ENCODE measurements at places on chromosomes 2 and 18.
A peak's percentile ranks its signal among the peaks of the same experiment; 100 is the strongest.

DNA sequence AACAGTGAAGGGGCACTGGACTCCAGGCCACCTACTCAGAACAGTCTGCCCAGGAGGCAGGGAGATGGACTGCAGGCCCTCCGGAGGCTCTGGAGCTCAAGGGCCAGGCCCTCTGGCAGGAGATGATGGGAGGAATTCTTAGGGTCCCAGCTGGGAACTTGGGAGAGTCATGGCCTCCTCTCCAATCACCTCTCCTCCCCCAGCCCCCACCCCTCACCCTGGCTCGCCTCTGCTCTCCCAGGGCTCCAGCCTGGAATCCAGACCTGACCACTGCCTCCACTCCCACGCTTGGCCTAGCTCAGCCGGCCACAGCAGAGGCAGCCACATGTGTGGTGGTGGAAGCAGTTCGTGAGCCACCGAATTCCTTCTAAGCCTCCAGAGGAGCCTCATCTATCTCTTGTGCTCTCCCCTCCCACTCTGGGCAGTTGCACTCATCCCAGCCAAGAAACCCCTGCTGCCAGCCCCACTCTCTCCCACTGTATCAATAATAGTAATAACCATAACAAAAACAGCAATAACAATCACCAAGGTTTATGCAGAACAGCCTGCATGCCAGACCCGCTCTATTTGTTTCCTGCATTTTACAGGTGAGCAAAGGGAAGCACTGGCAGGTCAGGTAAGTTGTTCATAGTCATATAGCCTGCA lies 67.4 kb downstream of the TNS1 start:
- no peak for DNase-seq

- peak; percentile 56 for DNase-seq
These were observed 1.2 kb downstream of the ANKRD53 start for GRCh38 chr2:70979626-70980025.

GRCh38 chr2:207630491-207630890 lies 5.3 kb upstream of the METTL21A start:
- no peak for DNase-seq

GRCh38 chr18:23314672-23315071 lies 138.4 kb upstream of the RIOK3 start:
- no peak for DNase-seq

- no peak for DNase-seq
These were observed 34.2 kb upstream of the NCOA1 start for GRCh38 chr2:24456599-24457556.

DNA sequence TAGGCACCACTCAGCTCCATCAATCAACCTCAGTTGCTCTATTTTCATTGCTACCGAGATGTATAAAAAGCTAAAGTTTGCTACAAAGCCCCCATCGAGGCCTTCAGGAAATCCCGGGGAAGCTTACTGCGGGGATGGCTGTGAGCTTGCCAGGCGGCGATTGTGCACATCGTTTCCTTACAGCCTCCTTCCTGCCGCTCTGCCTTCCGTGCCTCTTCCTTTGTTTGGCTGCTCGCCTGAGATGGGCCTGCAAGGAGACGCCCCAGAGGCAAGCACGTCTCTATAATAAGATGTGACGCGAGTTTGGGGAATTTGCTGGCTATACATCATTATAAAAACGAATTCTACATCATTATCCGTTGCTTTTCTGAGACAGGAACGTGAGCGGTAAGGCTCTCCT lies 41.6 kb downstream of the DHRS9 start:
- no peak for DNase-seq

GRCh38 chr2:9422321-9423099 lies 818 bp downstream of the ITGB1BP1 start:
- no peak for DNase-seq

DNA sequence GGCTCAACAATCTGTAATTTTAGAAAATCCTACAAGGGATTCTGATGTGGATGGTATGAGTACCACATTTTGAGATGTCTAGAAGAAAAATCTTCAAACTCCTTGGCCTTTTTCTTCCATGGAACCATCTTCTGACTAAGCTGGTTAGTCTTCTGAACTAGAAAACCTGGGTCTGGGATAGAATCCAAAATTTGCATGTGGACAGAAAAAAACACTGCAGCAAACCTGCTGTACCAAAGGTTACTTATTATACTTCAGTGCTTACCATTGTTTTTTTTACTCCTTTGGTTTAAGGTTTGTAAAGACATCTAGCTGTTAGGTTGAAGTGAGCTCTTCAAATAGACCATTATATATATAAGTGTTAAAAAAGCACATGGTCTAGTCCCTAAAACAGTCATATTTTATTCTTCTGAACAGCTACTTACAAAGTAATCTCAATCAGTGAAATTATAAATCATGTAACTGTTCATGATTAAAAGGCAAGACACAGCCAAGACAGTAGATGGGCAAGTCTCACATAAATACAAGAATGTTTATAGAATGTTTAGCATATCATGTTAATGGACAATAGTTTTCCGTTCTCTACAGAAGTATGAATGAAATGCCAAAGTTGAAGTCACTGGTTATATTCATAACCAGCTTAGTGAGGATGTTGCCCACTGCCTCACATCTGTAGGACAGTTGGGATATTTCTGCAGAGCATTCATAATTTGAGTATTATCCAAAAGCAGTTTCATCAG lies 85.5 kb downstream of the ORC4 start:
- no peak for DNase-seq

DNA sequence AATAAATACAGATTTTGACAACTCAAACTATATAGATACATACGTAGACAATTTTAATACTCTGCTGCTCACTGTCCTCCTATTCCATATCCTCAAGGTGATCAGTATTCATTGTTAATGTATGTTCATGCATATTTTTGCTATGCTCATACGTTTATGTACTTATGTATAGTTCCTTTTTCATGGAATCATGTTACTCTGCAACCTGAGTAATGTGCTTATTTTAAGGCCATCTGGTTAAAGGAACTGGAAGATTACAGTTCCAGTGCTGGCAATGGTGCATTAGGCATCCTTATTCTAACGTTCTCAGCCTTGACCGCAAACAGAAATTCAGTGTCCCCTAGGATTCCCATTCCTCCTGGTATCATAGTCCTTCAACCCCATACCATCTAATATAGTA lies 385.0 kb upstream of the TNP1 start:
- DNase-seq, result no peak

DNA sequence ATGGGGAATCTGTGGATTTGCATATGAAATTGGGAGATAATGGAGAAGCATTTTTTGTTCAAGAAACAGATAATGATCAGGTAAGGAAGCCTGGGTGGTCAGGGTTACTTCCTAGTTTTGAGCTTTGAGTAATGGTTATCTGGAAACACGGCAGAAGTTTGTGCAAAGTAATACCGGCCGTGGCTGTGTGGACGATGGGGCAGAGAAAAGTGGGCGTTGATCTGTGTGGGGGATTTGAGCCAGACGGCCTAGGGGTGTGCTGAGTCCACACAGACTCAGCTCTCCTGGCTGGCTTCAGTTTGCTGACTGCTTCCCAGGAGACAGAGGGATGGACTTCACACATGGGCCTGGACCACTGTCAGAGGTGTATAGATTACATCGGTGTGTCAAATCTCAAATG lies 21.3 kb downstream of the LPIN1 start:
- DNase-seq, result no peak

GRCh38 chr18:49243391-49243790 lies 217.1 kb downstream of the DYM start:
- no peak for DNase-seq

- no peak for DNase-seq
These were observed 84.4 kb upstream of the CAVIN2 start for GRCh38 chr2:191931329-191931728.

DNA sequence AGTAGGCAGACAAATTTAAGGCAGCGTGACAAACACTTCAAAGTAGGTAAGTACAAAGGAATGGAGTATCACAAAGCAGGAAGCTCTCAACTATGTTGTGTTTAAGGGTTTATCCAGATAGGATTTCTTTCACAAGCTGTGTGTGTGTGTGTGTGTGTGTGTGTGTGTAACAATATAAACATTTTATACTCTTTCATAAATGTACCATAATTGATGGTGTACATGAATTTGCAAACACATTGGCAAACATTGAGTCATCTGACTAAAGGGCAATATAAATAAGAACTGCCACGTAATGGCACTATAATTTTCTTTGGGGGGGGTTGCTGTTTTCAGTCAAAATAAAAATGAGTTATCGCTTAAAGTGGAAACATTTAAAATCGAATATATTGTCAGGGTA lies 1004.4 kb upstream of the DDX18 start:
- DNase-seq, result no peak

DNA sequence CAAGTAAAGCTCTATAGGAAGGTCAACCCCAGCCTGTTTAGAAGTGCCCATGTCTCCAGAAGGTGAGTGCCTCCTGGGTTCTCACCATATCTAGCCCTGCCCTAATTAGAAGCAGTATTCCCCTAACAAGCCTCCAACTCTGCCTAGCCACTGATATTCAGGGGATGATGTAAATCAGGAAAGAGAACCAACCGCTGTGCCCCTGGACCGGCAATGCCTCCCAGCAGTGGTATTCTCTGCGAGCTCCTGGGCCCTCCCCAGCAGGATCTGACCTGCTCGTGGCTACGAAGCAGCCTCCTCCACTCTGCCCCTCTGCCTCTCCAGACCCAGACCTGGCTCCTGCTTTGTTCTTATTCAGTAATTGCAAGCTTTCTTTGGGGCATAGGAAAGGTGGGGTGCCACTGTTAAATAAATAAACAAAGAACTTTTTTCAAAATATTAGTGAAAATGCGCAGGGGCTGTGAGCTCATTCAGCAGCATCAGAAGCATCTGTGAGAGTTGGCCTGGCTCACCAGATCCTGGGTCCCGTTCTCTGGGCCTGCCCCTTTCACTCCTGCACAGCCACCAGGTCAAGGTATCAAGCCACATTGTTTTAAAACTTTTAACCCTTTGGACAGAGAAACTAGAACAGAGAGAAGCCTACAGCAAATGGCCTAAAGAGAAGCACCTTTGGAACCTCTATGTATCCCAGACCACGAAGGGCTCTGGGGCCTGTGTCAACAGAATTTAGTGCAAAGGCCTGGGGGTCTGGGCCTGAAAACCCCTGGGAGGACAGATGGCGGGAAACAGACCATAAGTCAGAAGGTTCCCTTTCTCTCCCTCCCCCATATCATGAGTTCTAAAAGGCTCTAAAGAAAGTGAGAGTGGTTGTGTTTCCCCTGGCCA lies 11.9 kb downstream of the MREG start:
- no peak for DNase-seq

- no peak for DNase-seq
These were observed 266.8 kb upstream of the CXCR4 start for GRCh38 chr2:136384531-136385303.

DNA sequence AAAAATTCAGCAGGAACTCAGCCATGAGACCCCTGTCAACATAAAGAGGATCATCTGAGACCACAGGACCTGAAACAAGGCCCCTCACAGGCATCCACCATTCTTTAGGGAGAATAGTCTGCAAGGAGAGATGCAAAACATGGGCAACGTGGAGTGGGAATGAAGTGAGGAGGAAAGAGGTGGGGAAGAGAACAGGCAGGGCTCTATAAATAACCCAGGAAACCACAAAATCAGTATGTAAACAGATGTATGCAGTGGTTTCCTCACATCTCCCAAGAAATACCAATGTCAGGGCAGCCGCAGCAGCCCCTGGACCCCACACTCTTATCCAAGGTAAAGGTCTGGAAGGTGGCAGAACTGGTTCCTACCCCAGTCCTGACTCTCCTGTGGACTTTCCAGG lies 168.5 kb downstream of the EN1 start:
- DNase-seq, result no peak

DNA sequence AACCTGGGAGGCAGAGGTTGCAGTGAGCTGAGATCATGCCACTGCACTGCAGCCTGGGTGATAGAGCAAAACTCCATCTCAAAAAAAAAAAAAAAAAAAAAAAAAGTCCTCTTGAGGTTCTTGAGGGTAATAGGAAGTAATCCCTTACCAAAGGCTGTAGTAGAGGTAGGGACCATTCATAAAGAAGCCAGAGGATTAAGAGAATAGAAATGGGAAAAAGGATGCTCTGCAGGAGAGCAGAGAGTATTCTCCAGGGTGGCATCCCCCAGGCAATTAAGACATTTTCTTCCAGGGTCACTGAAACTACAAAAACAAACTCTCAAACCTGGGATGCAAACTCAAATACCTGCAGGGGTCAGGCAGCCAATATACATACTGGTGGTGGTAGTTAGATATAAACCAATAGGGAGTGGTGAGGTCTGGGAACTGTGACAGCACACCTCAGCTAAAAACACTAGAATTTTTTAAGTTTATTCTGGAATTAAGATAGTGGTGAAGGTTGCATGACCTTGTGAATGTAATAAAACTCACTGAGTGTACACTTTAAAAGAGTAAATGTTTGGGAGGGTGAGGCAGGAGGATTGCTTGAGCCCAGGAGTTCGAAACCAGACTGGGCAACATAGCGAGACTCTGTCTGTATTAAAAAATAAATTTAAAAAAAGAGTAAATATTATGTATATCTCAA lies 24.7 kb downstream of the RAPH1 start:
- no peak for DNase-seq

GRCh38 chr2:121136323-121136722 lies 148.7 kb downstream of the TFCP2L1 start:
- no peak for DNase-seq

DNA sequence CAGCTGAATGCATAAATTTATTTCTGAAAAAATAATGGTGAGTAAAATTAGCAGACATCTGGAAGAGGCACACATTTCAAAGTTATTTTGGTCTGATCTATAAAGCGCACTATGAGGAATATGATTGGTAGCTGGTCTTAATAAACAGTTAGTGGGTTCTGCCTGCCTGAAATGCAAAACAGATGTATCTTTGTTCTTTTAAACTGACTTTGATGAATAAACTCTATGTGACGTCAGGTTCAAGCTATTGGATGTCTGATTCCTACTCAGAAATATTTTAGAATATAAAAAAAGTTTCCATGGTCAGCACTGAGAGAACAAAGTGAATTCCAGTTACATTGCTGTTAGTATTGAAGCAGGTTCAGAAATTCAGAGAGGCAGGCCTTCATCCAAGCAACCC lies 136.4 kb downstream of the TPGS2 start:
- DNase-seq, result no peak

GRCh38 chr2:237556773-237557632 lies 9.4 kb upstream of the PRLH start:
- no peak for DNase-seq

DNA sequence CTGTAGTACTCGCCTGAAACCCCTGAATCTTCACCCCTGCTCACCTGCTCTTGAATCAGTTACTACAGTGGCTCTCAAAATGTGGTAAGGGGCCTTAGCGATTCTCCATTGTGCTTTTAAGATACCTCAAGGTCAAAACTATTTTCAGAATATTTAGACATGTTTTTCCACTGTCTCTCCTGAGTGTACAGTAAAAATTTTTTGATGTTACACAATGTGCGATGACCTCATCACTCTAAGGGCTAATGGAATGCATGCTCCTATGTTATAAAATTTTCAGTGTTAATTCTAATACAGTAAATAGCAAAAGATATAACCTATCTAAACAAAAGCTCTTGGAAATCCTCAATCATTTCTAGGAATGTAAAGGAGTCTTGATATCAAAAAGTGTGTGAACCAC lies 336.9 kb upstream of the PKDCC start:
- DNase-seq, result no peak

- no peak for DNase-seq
These were observed 34.7 kb downstream of the PTPN18 start for GRCh38 chr2:130390460-130391057.

GRCh38 chr2:180873219-180873618 lies 107.2 kb upstream of the UBE2E3 start:
- no peak for DNase-seq

All from type B pancreatic cell (in vitro differentiated cells).